Fibroblast of skin of right biceps (primary cell): ENCODE measurements at places on chromosomes 7 and 10.

DNA sequence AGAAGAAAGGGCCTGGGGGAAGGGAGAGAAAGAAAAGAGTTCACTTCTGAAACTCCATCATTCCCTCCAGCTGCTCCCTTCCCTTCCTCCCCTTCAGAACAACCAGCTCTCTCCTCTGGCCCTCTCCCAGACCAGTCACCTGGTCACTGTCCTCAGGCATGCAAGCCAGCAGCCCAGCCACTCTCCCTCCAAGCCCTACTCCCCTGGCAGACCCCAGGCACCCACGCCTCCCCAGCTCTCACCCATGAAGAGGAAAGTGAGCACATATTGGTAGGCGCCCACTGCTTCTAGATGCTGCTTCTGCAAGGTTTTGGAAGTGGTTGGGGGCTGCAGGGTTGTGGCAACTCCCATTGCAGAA lies 353 bp downstream of the MOGAT3 start:
- no peak for DNase-seq

DNA sequence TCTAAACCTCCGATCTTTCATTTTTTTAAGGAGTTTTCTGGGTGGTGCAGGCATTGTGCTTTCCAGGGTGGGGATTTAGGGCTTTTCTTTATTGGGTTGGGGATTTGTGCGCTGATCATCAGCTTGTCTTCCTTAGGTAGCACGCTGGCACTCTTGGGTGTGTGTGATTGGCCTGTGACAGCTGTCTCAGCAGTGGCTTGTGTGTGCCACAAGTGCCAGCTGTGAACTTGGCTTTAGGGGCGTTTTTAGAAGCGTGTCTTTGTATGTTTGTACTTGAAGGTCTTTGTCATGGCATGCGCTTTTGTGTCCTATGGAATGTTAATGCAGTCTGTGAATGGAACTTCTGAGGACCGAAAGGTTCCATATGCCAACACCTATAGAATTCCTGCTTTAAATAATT lies 788 bp downstream of the AKAP9 start:
- DNase-seq: peak; percentile 40

DNA sequence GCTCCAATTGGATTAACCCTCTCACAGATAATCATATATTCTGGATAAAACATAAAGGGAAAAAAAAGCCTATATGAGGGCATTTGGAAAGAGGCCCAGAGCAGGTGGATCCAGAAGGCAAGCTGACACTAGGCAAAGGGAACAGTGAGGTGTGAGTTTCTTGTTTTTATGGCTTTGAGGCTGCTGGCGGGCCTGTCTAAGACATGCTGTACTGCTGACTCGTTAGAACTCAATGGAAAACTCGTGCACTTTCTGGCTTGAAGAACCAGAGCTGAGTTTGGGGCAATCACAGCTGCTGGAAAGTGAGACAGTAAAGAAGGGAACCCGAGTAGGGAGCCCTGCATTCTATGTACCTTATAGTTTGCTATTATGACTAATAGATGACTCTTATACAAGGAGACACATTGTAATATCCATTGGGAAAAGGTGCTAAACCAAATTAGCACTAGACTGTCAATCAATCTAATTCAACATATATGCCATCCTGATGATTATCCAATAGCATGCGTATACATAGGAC lies 637.1 kb downstream of the GATA3 start:
- no peak for DNase-seq

DNA sequence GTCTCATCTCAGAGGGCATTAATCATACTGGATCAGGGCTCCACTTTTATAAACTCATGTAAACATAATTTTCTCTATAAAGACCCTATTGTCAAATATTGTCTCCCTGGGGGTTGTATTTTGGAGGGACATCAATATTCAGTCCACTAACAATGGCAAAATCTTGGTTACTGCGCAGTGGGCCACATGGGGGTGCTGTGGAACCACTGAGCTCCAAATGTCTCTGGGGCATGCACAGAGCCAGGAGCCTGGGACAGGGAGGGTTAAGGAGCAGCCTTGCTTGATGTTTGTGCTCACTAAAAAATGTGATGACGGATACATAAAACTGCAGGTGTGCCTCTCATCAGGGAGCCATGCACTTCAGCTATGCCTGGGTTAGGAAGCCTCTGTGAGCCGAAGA lies 62.1 kb upstream of the PRSS58 start:
- no peak for DNase-seq

DNA sequence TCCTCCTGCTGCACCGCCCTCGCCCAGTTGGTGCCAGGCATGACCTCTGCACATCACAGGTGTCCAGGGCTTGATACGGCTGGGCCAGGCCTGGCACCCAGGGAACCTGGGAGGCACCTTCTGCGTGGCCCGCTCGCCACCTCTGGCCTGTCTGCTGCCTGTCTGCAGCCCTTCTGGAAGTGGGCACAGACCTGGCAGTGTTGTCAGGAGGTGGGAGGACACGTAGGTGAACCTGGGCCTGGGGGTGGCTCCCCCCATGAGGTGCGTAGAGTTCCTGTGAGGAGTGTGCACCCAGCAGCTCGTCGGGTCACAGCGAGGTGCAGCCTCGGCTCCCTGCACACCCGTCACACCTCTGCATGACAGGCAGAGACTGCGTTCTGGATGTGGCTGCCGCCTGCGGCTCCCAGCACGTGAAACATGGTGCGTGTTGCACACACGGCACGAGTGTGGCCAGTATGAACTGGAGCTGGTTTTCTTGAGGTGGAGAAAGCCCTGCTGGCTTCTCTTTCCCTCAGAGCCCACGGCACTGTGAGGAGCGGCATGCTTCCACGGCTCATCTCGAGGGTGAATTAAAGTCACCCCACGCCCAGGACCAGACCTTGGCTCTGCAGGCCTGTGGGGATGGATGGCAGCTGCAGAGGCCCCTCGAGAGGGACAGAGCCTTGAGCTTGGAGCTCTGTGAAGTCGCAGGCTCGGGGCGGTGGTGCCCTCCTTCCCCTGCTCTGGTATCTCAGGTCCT lies 24.8 kb downstream of the INPP5A start:
- no peak for DNase-seq

- DNase-seq: peak; percentile 11
Measured at GRCh38 chr7:1368682-1369571, 90.3 kb downstream of the MICALL2 start.

GRCh38 chr7:5526100-5526905 lies 102.7 kb upstream of the TNRC18 start:
- DNase-seq: peak; percentile 62

DNA sequence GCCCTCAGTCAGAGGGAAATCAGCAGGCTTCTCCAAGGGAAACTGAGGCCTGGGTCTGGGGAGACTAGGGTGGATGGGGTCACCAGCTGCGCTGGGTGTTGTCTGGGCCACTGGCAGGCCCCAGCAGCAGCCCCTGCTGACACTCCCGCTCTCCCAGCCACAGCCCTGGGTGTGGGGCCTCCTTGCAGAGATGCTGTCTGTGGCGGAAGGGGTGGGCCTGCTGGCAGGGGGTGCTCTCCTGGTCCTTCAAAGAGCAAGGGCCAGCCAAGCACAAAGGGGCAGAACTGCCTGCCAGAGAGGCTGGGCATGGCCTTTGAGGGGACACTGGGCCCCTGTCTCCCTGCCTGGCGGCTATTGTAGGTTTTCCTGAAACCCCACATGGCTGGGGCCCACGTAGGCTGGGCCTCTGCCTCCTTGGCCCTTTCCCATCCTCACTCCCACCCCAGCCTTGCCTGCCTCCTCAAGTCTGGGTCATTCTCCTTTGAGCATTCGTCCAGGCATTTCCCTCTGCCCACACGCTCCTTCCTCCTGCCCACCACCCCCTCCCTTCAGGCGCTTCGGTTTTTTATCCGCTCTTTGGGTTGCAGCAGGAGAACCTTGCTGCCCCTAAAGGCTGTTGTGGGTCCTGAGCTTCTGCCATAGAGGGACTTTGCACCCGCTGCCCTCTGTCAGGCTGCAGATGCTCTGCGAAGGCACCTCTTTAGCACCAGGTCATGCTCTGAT lies 9.1 kb downstream of the COL13A1 start:
- no peak for DNase-seq

GRCh38 chr10:110821508-110821907 lies 50.2 kb upstream of the PDCD4 start:
- DNase-seq: no peak

DNA sequence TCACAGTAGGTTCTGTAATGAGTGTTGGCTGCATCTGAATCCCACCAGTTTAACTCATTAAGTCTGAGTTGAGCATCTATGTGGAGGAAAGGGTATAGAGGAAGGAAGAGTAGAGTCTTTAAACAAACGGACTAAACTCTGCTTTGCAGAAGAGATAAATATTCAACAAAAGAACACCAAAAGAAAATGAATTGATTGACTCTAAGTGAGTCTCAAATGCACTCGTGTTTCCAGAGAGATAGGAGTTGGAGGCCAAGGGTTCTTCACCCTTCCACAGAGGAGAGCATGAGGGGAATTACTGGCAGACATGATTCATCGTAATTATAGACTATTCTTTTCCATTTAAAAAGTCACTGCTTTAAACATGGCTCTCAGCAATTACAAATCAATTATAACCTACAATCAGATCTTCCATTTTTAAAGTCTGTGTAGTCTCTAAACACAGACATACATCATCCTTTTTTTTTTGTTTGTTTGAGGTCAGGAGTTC lies 56.3 kb downstream of the PLPP4 start:
- DNase-seq: no peak

- DNase-seq: no peak
Measured at GRCh38 chr7:137727413-137727812, 119.4 kb downstream of the DGKI start.

GRCh38 chr10:69327463-69328379 lies 49.4 kb downstream of the HK1 start:
- DNase-seq: no peak

DNA sequence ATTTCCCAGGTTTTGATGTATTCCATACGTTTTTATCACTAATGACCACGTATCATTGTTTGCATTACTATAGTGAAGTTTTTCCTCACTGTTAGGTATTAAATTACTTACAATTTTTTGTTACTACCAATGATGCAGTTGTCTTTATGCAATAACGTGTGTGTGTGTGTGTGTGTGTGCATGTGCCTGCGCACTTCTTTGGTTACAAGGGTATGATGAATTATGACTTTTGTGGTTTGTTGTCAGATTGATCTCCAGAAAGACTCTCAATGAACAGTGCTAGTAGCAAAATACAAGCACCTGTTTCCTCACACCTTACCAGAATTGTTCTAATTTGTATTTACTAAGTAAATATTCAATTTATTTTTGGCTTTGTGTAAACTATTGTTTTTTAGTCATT lies 51.5 kb downstream of the MCMBP start:
- no peak for DNase-seq

- DNase-seq: no peak
Measured at GRCh38 chr7:23350466-23350865, 51.3 kb downstream of the MALSU1 start.

DNA sequence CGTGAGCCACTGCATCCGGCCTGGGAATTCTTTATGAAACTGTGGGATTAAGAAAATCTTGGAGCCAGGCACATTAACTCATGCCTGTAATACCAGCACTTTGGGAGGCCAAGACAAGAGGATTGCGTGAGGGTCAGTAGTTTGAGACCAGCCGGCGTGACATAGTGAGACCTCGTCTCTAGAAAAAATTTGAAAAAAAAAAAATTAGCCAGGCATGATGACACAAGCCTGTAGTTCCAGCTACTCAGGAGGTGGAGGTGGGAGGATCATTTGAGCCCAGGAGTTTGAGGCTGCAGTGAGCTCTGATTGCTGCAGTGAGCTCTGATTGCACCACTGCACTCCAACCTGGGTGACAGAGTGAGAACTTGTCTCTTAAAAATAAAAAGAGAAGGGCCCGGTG lies 69.8 kb downstream of the SUGCT start:
- DNase-seq: no peak

DNA sequence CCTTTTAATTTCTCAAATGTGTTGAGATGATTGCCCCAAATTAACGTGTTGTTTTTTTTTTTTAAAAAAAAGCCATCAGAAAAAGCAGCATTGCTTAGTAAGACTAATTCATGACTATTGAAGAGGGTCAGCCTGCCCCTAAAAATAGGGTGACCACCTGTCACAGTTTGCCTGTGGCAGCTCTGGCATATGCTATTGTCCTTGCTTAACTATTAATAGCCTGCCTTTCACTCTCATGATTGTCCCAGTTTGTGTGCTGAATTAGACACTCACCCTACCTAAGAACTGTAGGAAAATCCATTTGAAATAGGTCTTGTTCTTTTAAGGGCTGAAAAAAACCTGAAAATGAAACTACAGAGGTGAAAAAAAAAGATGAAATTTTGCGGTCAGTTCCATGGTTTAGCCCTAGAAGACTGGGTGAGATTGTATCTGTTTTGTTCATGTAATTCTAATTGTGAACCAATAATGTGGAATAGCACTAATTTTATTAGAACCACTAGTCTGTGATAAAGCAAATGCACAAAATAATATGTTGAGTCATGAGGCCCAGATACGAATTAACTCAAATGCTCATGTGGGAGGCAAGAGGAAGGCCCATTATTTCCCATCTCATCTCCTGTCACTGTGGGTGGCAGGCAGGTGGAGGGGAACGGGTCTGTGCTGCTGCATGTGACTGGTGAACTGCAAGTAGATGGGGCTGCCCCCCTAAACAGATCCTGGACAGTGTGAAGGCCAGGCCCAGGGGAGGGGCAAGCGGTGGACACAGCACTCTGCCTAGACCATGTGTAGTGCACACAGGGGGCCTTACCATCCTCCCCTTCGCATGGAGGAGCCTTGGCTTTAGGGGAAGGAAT lies 265.4 kb upstream of the NFE2L3 start:
- no peak for DNase-seq

- no peak for DNase-seq
Measured at GRCh38 chr10:98569853-98570252, 123.1 kb upstream of the HPS1 start.

DNA sequence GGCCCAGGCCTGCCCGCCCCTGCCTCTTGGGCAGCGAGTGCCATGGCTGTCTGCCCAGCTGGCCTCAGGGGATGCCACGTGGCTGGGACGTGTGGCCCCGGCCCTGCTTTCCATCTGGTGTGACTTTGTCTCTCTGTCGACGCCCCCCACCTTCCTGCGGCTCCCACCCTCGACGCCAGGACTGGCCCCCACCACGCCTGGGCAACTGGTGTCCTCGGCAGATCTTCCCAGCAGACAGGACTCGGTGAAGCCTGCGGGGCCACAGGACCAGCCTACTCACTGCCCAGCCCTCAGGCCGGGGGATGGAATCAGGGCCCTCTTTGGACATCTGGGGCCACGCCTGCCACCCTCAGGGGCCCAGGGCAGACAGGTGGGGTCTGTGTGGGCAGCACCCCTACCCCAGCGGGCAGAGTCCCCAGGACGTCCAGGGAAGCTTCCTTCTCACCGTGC lies 55.1 kb downstream of the UNCX start:
- DNase-seq: no peak

DNA sequence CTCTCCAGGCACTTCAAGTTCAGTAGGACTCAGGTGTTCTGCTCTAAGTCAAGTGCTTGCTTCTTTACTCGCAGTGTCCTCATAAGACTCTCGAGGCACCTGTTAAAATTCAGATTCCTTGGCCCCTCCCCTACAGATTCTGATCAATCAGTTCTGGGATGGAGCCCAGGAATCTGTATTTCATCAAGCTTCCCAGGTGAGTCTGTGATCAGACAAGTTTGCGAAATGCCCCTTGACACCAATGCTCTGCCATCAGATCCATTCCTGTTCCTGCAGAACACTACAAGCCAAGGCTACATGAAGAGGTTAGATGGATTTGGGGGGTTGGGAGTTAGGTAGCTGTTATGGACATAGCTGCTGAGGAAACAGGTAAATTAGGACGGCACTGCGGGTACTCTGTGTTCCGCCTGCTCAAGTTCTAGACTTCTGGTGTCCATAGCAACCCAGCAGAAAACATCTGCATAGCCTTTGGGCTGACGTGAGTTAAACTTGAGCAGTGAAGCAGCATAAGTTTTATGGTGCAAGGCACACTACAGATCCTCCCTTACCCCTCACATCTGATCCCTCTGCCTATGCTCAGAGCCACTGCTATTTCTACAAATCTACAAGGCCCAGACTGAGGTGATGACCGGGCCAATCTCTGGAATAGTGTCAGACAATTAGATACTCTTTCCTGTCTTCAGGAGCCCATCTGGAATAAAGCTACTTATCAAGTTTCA lies 6.8 kb upstream of the NCOA4 start:
- DNase-seq: no peak
